Adrenal gland (tissue), 19 donors: ENCODE measurements at places on chromosomes 16 and 17. TPM values are rescaled to one million over a fixed set of nuclear protein-coding genes. Genes with fewer than 3 reads are reported as not detected.

DNA sequence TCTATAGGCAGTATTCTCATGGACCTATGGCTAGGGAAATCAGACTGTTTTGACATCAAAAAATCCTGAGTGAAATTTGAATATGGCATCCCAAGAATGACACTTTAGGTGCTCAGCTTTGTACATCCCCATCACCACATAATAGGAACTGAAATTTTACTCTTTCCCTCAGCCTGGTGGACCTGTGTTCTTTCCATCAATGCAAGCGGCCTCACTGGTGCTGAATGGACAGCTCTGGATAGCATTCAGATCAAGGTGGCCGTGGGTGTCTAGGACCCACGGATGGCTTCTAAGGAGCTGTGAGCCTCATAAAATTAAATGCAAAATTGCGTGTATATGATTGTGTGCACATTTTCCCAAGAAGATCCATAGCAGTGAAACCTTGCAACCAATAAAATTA is 152.6 kb downstream of the MAP2K6 start:
- DNase-seq: no peak

- no peak for DNase-seq
Observed at GRCh38 chr17:40447806-40448205, 4.6 kb downstream of the IGFBP4 start.

DNA sequence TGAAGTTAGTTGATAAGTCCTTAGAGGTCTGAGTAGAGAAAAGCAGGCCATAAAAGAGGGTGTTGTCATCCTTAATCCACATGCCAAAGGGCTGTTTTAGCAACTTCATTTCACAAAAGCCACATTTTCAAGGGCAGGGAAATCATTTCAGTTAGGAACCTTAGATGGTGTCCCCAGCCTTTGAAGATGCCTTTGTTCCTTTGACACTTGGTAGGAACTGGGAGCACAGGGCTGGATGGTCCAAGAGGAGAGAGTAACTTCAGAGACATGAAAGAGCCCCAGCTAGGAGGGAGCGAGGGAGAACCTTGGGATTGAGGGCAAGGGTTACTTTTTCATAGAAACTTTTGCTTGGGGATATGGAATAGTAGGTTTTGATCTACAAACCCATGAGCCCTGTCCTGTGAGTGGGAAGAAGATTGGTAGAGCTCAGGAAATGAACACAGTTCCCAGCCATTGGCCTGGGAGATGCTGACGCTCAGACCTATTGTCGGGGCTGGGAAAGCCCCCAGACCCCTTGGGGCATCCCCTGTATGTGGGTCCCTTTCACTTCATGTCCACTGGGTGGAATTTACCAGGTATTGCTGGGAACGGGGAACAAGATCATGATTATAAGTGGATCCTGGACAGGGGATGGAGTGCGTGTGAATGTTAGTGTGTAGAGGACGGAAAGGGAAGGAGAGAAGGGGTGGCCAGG is 18.9 kb downstream of the MSI2 start:
- DNase-seq: no peak

DNA sequence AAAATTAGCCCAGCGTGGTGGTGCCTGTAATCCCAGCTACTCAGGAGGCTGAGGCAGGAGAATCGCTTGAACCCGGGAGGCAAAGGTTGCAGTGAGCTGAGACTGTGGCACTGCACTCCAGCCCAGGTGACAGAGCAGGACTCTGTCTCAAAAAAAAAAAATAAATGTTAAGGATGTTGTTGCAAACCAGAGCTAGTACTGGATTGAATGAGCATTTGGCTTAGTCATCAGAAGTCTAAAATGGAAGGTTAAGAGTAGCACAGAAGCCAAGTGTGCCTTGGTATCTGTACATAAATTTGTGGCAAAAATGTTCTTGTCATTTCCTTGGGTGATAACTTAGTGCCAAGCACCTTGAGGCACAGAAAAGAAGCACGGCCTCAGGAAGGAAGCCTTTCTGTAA is 50.6 kb upstream of the MED9 start:
- no peak for DNase-seq

The AP2B1 gene
- 76.5 TPM for total RNA-seq
